Stimulated activated CD4-positive, alpha-beta T cell treated with anti-CD3 and anti-CD28 coated beads, TNF-alpha, amount 100 ng/mL, for 4 hours (primary cell): ENCODE measurements at places on chromosomes 2 and 18.

DNA sequence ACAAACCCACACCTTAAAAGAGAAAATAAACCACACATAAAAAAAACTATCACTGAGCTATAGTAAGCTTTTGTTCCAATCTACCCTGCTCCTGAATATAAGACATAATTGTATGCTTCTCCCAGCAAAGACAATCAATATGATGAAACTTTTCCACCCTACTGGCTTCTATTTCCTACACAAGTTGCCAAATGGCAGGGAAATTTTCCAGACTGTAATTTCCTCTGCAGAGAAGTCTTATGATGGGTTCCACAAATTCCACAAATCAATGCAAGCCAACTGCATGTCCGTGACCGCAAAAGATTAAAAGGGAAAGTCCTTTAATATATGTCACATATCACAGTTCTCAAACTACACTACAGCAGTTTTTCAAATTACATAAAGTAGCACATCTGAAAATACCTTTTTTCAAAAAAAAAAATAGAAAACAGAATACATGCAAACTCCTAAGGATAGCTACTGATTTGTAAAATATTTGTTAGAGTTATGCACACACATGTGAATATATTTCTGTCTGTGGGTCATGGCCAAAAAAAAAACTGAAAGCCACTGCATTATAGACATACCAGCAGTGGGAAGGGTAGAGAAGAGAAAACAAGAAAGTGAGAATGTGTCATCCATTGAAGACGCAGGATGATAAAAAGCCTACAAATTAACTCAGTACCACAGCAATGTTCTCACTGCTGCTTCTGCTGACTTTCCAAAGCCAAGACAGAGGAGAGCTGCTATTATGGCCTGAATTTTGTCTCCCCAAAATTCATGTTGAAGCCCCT, 61.4 kb downstream of the RPL31 start:
- DNase-seq, result no peak

GRCh38 chr2:66496670-66497420, 61.9 kb downstream of the MEIS1 start:
- DNase-seq, result no peak

GRCh38 chr2:196206804-196207203, 35.4 kb upstream of the STK17B start:
- DNase-seq, result no peak

- DNase-seq, result no peak
These were observed 318.0 kb upstream of the NRP2 start for GRCh38 chr2:205364261-205364660.

DNA sequence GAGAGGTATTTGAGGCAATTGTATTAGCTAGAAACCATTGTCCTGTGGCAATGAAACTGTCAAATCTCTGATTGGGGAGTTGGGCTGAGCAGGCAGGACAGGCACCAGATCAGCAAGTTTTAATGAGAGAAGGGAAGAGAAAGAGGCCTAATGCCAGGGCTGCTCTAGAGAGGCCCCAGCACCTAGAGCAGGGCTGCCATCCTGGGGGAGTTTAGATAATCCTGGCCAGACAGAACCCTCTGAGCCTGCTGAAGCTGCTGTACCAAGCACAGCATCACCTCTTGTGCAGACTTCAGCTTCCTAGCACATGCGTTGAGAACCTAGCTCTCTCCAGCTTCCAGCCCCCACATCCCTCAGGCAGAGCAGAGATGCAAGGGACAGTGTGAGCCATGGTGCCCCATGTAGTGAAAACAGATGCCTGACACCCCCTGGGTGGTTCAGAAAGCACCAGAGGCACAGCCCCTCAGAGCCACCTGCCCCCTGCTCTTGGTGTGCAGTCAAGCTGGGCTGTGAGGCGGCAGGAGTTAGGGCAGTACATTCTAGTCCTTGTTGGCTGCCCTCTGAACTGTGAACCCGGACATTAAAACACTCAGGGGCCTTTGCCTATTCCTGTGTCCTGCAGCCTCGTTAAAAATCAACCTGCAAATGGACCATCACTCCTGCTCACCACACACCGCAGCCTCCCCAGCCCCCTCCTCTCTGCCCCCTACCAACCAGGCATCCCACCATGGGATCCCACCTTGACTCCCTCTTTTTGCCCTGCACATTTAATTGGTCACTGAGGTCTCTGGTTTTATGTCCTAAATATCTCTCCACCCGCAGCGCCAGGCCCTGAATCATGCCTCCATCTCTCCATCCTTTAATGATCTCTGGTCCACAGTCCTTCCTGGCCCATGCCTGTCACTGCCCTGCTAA, 52.7 kb downstream of the ADD2 start:
- no peak for DNase-seq

DNA sequence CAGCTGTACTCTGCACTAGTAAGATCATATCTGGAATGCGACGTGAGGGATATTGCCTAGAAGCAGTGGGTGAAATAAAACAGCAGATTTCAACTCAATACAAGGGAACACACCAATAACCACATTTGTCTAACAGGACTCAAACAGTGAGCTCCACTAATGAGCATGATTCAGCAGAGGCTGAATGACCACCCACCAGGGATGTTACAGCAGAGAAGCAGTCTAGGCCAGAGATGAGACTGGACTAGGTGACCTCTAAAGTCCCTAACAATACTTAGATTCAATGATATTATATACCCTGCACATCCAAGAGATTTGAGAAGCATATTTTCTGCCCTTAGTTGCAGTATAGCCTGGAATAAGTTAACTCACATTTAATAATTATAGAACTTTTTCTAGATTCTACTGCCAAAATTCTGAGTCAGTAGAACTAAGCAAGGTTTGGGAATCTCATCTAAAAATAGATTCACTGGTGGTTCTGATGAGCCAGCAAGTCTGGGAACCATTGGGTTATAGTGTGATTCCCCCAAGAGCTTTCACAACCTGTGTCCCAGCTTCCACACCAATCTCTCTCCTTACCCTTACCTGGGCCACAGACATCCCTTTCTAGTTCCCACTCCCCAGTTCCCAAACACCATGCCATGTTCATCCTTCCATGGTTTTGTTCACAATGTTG, 6.3 kb downstream of the THOC1 start:
- DNase-seq, result no peak

DNA sequence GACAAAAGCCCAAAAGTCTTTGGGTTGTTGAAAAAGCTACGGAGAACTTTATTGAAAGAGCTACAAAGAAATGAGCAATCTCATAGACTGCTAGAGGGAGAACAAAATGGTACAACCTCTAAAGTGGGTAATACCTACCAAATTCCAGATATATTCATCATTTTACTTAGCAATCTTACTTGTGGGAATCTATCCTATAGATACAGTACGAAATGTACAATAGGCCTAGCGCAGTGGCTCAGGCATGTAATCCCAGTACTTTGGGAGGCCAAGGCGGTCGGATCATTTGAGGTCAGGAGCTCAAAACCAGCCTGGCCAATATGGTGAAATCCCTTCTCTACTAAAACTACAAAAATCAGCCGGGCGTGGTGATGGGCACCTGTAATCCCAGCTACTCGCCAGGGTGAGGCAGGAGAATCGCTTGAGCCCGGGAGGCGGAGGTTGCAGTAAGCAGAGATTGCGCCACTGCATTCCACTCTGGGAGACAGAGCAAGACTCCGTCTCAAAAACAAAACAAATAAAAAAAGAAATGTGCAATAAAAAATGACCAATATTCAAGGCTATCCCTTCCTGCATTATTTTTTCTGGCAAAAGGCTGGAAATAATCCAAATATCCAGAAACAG, 10.1 kb downstream of the EXOC6B start:
- no peak for DNase-seq

GRCh38 chr2:216584112-216584511, 49.1 kb upstream of the IGFBP2 start:
- no peak for DNase-seq

GRCh38 chr18:59393381-59393780, 34.3 kb upstream of the LMAN1 start:
- no peak for DNase-seq

DNA sequence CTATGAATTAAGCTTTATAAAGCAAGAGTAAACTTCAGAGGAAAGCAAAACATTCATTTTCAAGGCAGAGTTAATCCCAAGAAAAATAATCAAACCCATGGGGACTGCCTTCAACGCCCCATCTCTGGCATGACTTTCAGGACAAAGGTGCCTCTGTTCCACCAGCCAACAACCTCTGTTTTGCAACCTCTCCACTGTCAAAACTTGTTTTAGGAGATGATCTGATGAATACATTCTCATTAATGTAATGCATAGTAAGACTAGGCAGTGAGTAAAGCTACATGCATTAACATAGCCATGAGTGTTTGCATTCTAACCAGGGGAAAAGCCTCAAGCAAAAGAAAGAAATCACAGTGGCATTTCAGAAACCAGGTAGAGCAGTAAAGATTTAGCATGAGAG, 357.0 kb downstream of the FBXO15 start:
- DNase-seq, result no peak

- DNase-seq, result no peak
These were observed 366.9 kb downstream of the EPHA4 start for GRCh38 chr2:221205103-221205673.

DNA sequence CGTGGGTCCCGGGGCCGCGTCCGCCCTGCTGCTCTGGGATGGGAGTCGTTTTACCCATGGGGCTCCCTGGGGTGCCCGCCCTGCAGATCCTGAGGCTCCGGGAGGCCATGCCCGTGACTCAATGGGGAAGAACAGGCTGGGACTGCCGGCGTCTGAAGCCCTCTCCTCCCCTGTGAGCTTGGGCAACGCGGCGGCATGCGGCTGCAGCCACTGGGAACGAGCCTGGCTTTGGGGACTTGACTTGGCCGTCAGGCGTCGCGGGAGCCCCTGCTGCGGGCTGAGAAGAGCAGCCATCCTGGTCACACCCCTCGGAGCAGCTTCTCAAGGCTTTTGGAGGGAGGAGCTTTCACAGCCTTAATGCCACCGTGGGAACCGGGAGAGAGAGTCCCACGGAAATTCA, 126.9 kb upstream of the CTDP1 start:
- DNase-seq, result no peak

DNA sequence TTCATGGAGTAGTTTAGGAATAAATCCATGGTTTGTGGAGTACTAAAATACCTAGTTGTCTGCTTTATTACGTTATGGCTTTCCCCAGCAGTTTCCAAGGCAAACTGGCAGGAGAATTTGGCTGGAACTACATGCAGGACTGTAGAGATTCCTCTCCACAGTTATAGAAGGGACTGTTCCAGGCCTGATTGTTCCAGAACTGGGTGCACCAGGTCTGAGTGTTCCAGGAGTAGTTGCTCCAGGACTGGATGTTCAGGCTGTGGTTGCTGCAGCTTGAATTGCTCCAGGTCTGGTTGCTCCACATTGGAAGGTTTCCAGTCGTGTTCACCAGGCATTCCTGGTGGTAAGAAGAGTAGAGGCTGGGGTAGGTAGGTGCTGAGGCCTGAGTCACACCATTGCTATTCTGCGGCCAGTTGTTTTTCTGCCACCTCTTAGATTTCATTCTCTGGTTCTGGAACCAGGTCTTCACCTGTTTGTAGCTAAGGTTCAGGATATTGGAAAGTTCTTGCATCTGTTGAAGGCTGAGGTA, 28.1 kb downstream of the SGPP2 start:
- DNase-seq, result no peak

DNA sequence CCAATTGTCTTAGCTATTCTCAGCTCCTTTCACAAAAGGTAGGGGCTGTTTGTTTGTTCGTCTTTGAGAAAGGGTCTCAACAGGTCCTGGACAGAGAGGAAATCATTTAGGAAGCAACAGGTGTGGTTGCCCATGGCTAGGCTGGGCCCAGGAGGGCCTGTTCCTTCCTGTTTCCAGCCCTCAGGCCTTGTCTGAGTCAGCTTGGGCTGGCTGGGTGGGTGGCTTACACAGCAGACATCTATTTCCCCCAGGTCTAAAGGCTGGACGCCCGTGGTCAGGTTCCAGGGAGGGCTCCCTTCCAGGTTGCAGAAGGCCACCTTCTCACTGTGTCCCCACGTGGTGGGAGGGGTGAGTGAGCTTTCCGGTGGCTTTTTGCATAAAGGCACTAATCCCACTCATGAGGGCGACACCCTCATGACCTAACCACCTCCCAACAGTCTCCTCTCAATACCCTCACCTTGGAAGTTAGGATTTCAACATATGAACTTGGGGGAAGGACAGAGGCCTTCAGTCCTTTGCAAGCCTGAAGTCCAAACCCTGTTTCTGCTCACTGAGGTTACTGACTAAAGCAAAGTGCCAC, 45.5 kb downstream of the ARHGEF4 start:
- DNase-seq, result no peak

DNA sequence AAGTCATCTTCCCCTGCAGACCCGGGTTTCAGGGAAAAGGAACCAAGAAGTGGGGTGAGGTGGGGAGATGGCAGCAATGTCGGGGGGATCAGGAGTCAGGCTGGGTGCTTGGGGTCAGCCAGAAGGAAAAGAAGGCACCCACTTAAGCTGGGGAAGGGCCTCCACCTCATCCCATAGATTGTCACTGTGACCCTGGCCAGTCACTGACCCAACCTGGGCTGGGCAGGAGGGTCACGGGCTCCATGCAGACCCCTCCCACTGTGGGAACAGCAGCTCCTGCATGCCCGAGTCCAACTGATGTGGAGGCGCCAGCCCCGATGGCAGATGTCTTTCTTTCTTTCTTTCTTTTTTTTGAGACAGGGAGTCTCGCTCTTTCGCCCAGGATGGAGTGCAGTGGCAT, 53.6 kb upstream of the HAAO start:
- no peak for DNase-seq

DNA sequence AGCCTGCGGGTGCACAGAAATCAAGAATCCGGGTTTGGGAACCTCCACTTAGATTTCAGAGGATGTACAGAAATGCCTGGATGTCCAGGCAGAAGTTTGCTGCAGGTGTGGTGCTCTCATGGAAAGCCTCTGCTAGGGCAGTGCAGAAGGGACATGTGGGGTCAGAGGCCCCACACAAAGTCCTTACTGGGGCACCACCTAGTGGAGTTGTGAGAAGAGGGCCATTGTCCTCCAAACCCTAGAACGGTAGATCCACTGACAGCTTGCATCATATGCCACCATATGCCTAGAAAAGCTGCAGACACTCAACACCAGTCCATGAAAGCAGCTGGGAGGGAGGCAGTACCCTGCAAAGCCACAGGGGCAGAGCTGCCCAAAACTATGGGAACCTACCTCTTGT, 833.0 kb downstream of the TMEM182 start:
- no peak for DNase-seq

DNA sequence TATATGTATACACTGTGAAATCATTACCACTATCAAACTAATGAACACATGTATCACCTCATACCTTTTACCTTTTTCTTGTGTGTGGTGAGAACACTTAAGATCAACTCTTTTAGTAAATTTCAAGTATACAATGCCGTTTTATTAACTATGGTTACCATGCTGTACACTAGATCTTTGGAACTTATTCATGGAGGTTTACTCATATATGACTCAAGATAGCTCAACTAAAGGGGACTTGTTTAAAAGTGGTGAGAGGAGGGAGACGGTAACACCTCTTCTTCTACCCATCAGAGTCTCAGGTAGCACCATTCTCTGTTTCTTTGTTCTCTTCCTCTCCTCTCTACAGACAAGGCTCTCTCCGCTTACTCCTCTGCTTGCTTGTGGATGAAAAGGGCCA, 36.1 kb upstream of the TMEM178A start:
- no peak for DNase-seq

- no peak for DNase-seq
These were observed 122.4 kb downstream of the GRB14 start for GRCh38 chr2:164498836-164499235.
